ENCODE measurements at places on chromosomes 16 and 17.

GRCh38 chr17:2631211-2631610, 37.8 kb downstream of the PAFAH1B1 start:
- no peak for DNase-seq

DNA sequence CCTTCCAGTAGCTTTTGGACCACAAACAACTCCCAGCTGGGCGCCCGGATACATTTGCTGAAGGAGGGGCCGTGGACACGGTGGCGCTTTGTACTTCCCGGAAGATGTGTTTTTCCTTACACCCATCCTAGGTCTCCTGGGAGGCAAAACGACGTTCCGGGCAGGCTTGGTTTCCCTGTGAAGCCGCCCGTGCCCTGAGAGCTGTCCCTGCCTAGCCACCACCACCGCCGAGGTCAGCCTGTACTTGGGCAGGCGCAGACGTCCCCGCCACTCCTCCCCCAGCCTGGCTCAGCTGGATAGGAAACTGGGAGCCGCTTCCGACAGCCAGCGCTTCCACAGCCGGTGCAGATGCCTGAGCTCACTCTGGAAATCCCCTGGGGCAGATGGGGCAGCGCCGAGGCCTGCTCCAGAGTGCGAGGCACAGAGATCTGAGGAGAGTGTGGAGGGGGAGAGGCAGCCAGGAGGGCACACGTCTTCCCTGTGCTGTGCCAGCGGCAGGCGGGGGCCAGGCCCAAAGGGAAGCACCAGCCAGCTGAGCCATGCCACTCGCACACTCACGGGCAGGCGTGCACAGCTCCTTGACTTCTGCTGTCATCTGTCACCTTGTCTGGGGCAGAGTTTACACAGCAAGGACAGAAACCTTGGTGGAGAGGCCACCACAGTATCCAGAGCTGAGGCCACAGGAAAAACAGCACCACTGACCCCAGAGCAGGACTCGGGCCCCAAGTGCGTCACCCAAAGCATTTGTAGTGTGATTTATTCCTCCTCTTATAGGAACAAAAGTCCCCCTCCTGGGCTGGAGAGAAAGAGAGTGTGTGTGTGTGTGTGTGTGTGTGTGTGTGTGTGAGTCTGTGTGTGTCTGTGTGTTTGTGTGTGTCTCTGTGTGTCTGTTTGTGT, 3.0 kb downstream of the RHBDF2 start:
- peak; percentile 78 for DNase-seq

DNA sequence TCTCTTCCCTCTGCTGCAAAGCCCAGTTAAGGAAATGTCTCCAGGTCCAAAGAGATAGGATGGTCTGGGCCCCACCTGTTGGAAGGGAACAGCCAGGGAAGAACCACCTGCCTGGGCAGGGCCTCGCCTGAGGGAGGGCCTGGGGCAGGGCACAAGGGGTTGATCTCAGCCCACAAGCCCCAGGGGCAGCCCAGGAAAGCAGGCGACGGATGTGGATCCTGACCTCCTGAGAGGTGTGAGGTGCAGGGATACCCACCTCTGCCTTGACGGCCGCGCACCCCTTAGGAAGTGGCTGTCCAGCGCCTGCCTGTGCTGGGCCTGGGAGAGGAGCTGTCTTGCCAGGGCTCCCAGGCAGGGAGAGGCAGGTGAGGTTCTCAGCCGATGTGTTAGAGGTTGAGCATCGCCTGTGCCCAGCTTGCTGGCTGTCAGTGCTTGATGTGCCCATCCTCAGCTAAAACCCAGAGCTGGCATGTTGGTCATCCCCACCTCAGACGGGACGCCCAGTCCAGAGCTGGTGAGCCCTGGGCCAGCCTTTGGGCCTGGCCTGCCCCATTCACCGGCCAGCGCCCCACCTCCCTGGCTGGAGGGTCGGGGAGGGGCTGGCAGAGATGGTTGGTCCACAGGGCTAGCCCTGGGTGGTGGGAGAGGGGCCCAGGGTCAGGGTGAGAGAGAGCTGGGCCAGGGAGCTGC, 434 bp downstream of the CEMP1 start:
- DNase-seq, result no peak

GRCh38 chr16:19486750-19487325, 35.1 kb downstream of the GDE1 start:
- DNase-seq, result no peak

DNA sequence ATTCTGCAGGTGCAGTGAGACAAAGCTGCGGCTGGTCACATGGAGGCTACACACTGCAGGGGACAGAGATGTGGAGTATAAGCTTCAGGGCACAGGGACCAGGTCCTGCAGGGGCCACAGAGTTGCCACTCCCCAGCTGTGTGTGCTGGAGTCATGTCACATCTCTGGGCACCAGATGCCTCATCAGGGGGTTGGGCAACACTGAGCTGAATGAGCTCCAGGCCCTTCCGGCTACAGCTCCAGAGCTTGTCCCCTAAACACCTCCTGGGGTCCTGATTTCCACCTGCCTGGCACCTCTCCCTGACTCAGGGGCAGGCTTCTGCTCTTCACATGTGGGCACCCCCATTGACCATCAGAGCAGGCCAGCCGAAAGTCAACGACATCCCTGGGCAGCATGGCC, 32.5 kb downstream of the SPHK1 start:
- no peak for DNase-seq

GRCh38 chr16:2724816-2725348, 4.9 kb upstream of the PRSS27 start:
- DNase-seq, result no peak

GRCh38 chr16:56589141-56590039, at the start of gene MT3:
TSS of gene MT3 (plus strand) at chr16:56589528. CDS start at chr16:56589591, 63 bp downstream.
- no peak for DNase-seq

- peak; percentile 78 for DNase-seq
Measured at GRCh38 chr17:77371117-77371887, 230.5 kb downstream of the SEC14L1 start.
